ENCODE measurements at places on chromosomes 2 and 18.

- no peak for DNase-seq
Measured at GRCh38 chr18:36327352-36328316, 30.1 kb downstream of the FHOD3 start.

- DNase-seq = no peak
Measured at GRCh38 chr2:239691720-239692119, 290.9 kb upstream of the HDAC4 start.

DNA sequence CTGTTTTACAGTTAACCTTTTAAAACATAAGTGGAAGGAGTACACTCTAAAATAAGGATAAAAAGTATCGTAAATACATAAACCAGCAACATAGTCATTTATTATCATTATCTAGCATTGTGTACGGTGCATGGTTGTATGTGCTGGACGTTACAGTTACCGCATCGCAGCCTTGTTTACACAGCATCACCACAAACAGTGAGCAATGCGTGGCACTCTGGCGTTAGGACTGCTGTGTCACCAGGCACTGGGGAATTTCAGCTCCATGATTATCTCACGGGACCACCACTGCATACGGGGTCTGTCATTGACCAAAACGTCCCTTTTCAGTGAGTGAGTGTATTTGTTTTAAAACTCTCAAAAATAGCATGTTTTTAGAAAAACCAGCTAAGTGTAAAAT is 103.0 kb upstream of the SNTG2 start:
- no peak for DNase-seq

DNA sequence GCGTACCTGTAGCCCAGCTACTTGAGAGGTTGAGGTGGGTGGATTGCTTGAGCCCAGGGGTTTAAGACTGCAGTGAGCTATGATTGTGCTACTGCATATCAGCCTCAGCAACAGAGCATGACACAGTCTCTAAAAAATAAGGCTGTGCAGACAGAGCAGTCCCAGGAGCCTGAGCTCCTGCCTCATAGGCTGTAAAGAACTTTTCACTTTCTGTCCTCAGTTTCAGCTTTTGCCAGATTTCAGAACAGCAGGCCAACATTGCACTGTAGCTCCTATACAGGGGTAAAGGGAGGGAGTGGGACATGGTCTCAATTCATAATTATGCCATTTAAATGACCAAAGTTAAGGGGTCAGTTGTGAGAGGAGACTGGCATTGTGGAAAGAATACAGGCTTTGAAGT is 150.6 kb downstream of the GALNT1 start:
- no peak for DNase-seq

GRCh38 chr2:72539071-72539552 is 286.7 kb downstream of the EXOC6B start:
- no peak for DNase-seq

- no peak for DNase-seq
Measured at GRCh38 chr2:66463206-66463755, 28.4 kb downstream of the MEIS1 start.

GRCh38 chr2:241454837-241455485 is 53.4 kb downstream of the STK25 start:
- DNase-seq = no peak

- DNase-seq = no peak
Measured at GRCh38 chr2:73995810-73996209, 11.1 kb downstream of the TET3 start.

DNA sequence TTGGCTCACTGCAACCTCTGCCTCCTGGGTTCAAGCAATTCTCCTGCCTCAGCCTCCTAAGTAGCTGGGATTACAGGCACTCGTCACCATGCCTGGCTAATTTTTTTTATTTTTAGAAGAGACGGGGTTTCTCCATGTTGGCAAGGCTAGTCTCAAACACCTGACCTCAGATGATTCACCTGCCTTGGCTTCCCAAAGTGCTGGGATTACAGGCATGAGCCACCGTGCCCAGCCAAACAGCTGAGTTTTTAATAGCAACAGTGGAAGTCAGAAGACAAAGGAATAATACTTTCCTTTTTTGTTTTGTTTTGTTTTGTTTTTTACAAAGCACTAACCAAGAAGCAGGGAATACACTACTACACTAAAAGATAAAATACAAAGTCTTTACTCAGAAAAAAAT is 16.9 kb downstream of the GPR75 start:
- no peak for DNase-seq

- DNase-seq = no peak
Measured at GRCh38 chr2:71711133-71711855, 257.9 kb downstream of the DYSF start.

- DNase-seq = no peak
Measured at GRCh38 chr2:150046211-150046610, 441.3 kb downstream of the RND3 start.

DNA sequence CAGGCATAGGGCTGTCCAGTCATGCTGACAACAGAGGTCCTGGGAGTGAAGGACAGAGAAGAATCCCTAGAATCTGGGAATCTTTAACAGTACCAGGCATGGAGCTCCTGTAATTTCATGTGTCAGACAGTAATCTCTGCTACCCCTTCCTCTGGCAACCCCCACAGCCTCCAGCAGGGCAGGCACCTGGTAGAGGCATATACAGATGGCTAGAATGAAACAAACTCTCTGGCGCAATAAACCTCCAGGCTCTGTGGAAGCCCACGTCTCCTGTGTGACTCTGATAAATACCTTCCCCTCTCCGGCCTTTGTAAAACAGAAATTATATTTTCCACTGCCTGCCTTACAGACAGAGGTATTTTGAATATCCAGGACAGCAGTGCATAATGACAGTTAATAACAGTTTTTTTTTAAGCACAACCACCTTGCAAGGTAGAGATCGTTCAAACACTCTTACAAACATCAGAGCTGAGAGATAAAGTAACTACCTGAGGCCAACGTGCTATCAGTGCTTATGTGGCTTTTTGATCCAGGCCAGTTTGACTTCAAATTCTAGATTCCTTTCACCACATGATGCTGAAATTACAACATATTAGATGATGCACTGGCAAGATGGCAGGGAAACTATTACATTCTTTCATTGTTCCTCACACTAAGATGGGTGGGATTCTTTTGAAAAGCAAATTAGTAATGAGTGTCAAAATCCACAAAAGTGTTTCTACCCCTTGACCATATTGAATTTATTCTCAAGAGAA is 47.7 kb upstream of the TMEM247 start:
- no peak for DNase-seq

DNA sequence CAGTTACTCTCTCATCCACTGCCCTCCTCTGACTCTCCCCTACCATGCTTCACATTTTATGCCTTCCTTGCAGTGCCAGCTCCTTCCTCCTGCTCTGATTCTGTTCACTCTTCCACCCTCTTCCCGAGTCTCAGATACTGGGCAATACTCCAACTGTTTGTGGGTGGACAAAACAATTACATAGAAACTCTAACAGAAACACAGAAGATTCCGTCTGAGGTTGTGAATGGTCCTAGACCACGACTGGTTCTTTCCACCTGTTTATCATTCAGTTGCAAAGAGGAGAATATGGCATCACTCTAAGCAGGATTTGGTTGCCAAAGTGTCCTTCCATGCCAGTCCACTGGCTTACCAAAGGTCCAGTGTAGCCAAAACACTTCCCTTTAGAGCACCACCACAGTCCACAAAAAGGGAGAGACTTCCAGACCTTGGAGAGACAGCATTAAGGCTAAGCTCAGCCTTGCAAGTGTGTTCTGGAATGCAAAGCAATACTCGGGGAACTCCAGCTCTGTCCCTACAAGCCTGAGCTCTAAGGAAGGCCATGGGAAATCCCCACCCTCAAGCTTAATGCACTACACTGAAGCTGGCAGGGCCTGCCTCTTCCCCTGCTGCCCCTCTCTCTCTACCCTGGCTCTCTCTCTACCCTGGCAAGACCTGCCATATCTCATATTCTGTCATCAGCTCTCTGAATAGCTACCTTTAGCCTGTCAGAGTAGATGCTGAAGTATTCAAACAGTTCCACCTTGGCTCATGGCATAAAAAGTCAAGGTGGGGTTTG is 33.6 kb upstream of the RND3 start:
- peak; percentile 67 for DNase-seq

GRCh38 chr2:85728883-85729824 is 24.6 kb upstream of the ATOH8 start:
- DNase-seq = peak; percentile 49

Measured in amniotic stem cell (primary cell).